A549 treated with CpdA at 1 μM for 4 hours (cell line): ENCODE measurements at places on chromosomes 11 and 22. TPM values are rescaled to one million over a fixed set of nuclear protein-coding genes. Genes with fewer than 3 reads are reported as not detected.

Gene DESI1
- total RNA-seq = 15.4 to 19.4 TPM (median 16.3 TPM) in 5 replicates

Gene DBX1
- not detected in 5 replicates for total RNA-seq

Gene CTSW
- total RNA-seq = 0.10 TPM in 1 of 5 replicates, not detected in the others

Gene MICAL3
- total RNA-seq = 22.8 to 38.5 TPM (median 30.5 TPM) in 5 replicates

Gene LDHAL6A
- total RNA-seq = not detected in 5 replicates

Gene BDNF
- total RNA-seq = 7.3 to 11.4 TPM (median 8.2 TPM) in 5 replicates

Gene GGTLC2
- not detected in 5 replicates for total RNA-seq

Gene ENDOD1
- total RNA-seq = 11.8 to 16.1 TPM (median 13.7 TPM) in 5 replicates

Gene TRIM51
- not detected in 5 replicates for total RNA-seq

Gene FAT3
- total RNA-seq = 0.13 to 0.90 TPM (median 0.84 TPM) in 5 replicates

Gene PAK1
- 23.1 to 27.0 TPM (median 24.7 TPM) in 5 replicates for total RNA-seq
